ENCODE measurements at places on chromosomes 13 and 19. TPM values are rescaled to one million over a fixed set of nuclear protein-coding genes. Genes with fewer than 3 reads are reported as not detected.

DNA sequence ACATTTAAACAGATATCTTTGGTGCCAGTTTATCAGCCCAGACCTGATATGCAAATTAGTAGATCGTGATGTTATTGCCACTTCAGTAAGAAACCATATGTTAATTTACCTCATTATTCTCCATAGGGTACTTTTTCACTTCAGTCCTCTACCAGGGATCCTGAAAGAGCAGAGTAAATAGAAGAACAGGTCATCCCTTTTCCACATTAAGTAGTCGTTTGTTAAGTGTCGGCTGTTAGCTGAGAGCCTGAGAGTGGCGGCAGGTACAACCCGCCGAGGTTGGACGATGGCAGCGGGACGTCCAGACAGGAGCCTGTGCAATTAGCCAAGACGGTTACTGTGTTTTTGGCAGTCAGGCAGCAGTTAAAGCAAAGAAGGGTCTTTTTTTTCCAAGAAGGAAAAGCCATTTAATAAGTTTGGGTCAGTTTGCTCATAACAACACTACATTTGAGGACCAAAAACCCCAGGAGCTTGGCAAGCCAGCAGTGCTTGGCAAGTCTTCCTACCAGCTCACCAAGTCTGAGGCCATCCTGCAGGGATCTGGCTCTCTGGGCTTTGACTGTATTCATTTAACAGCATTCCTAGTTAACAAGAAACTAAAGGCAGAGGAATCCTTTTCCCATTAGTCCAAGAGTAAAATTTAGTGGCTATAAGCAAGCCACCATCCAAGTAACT, 231.8 kb downstream of the SHISA2 start:
- no peak for DNase-seq
- no peaks in the 10 kb centered on the region for H3K36me3 ChIP-seq
- H3K4me1 ChIP-seq, result no peaks in the 10 kb centered on the region
- H3K4me3 ChIP-seq, result no peak overlapping the region
- no peak overlapping the region for H3K27ac ChIP-seq

DNA sequence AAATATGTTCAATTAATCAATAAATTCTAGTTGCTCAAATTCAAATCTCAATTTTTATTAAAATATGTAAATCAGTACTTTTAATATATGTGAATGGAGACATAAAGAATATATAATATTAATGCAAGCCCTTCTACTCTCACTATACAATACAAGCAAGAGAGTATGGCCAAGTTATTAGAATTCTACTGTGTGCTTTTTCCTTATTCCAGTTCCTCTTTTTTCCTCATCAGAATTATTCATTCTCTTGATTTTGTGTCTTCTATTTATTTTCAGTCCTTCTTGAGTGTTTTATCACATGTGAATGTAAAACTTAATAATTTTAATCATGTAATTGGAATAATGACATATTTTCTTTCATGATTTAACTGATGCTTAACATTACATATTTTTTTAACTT, 276.8 kb downstream of the PCDH20 start:
- no peak overlapping the region for H3K4me3 ChIP-seq
- no peaks in the 10 kb centered on the region for H3K4me1 ChIP-seq
- no peak overlapping the region for H3K27ac ChIP-seq
- H3K27me3 ChIP-seq, result no peaks in the 10 kb centered on the region
- H3K36me3 ChIP-seq, result no peaks in the 10 kb centered on the region
- DNase-seq, result no peak

DNA sequence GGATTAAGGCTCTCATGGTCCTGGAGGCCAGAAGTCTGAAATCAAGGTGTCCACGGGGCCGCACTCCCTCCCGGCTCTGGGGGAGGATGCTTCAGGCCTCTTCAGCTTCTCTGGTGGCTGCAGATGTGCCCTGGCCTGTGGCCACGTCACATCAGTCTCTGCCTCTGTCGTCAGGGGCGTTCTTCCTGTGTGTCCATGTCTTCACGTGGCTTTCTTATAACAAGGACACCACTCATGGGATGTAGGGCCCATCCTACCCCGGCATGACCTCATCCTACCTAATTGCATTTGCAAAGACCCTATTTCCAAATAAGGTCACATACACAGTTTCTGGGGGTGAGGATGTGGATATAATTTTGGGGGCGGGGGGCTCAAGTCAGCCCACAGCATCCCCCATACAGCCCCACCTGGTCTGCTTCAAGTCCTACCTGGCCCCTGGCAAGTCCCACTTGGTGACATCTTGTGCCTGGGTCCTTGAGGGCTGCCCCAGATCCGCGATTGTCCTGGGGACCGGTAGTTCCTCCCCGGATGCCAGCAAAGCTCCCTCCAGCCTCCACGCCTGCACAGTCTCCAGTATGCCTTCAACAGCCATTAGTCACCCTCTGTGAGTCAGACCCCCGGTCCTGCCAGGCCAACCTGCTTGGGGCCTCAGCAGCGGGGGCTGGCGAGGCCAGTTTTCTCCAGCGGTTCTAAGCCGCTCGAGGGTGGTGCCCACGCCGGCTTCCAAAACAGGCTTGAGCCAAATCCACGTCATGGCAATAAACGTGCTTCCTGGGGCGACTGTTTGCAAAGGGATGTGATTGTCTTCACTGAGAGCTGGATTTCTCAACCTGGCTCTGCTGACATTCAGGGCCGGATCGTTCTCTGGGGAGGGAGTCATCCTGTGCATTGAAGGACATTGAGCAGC, 32.2 kb downstream of the MYO9B start:
- peak; percentile 95 for DNase-seq
- peak overlapping the region; percentile 85 for H3K27ac ChIP-seq
- H3K27me3 ChIP-seq, result no peaks in the 10 kb centered on the region
- H3K4me1 ChIP-seq, result peaks cover 38% of the 10 kb centered on the region
- peaks cover 23% of the 10 kb centered on the region for H3K36me3 ChIP-seq

- peaks cover 22% of the 10 kb centered on the region for H3K4me1 ChIP-seq
- DNase-seq, result no peak
- no peak overlapping the region for H3K4me3 ChIP-seq
- no peak overlapping the region for H3K27ac ChIP-seq
- H3K27me3 ChIP-seq, result no peaks in the 10 kb centered on the region
- H3K36me3 ChIP-seq, result peaks cover 66% of the 10 kb centered on the region
Observed at GRCh38 chr19:49880162-49880869, 2.8 kb downstream of the TBC1D17 start.

GRCh38 chr19:46225558-46226004, 4.0 kb upstream of the IGFL1 start:
- no peak for DNase-seq
- no peaks in the 10 kb centered on the region for H3K36me3 ChIP-seq
- peaks cover 52% of the 10 kb centered on the region for H3K4me1 ChIP-seq
- no peak overlapping the region for H3K4me3 ChIP-seq
- H3K27ac ChIP-seq, result no peak overlapping the region
- H3K27me3 ChIP-seq, result peaks cover 67% of the 10 kb centered on the region

- no peak overlapping the region for H3K4me3 ChIP-seq
- DNase-seq, result no peak
- H3K27me3 ChIP-seq, result peaks cover 16% of the 10 kb centered on the region
- H3K27ac ChIP-seq, result no peak overlapping the region
- H3K36me3 ChIP-seq, result no peaks in the 10 kb centered on the region
Observed at GRCh38 chr19:44582581-44583265, 30.6 kb upstream of the IGSF23 start.

GRCh38 chr19:45443462-45444317, 20.0 kb upstream of the ERCC1 start:
- H3K27me3 ChIP-seq, result no peaks in the 10 kb centered on the region
- no peaks in the 10 kb centered on the region for H3K36me3 ChIP-seq
- H3K4me1 ChIP-seq, result peaks cover 78% of the 10 kb centered on the region
- H3K27ac ChIP-seq, result peak overlapping the region; percentile 96
- DNase-seq, result peak; percentile 100
- H3K4me3 ChIP-seq, result peak overlapping the region; percentile 60

- H3K36me3 ChIP-seq, result no peaks in the 10 kb centered on the region
- no peak overlapping the region for H3K4me3 ChIP-seq
Observed at GRCh38 chr19:54674021-54674617, 11.3 kb downstream of the LILRB4 start.

DNA sequence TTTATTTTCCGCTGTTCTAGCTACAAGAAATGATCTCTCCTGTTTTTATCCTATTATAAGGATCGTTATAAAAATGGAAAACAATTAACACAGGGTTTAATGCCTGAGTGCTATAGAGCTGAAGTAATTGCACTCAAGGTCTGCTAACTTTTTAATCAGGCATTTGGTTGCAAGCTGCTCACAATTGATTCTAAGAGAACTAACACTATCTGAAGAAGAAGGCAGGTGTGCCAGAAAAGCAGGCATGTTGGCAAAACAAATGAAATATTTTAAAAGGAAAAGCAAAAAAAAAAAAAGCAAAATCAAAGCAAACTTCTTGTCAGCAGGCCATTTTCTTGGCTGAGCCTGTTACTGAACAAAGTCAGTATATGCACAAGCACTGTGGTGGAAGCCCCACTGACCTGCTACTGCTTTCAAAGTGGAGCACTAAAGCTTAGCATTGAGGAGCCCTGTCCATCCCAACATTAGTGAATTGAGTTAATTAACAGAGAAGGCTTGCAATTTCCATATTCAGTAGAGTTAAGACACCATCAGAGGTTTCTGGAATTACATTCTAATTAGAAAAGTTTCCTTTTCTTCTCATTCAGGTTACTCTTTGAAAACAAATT, 574.2 kb downstream of the PCDH9 start:
- H3K27me3 ChIP-seq, result no peaks in the 10 kb centered on the region
- DNase-seq, result no peak
- H3K27ac ChIP-seq, result no peak overlapping the region
- no peak overlapping the region for H3K4me3 ChIP-seq
- no peaks in the 10 kb centered on the region for H3K36me3 ChIP-seq

DNA sequence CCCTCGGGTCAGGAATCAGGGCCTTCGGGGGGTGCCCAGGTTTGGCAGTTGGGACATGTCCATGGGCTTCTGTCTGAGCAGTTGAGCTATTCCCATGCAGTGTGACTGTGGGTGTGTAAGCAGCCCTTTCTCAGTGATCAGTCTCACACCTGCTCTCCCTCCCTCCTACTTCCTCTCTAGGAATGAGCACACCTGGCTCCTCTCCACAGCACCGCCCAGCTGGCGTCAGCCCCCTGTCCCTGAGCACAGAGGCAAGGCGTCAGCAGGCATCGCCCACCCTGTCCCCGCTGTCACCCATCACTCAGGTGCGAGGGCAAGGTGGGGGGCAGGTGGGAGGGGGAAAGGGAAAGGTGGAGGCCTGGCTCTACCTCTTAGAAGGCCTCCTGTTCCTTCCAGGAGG, 25.9 kb downstream of the COMP start:
- H3K4me1 ChIP-seq, result peaks cover 51% of the 10 kb centered on the region
- no peak overlapping the region for H3K4me3 ChIP-seq
- no peaks in the 10 kb centered on the region for H3K27me3 ChIP-seq
- no peak for DNase-seq
- H3K36me3 ChIP-seq, result no peaks in the 10 kb centered on the region

DNA sequence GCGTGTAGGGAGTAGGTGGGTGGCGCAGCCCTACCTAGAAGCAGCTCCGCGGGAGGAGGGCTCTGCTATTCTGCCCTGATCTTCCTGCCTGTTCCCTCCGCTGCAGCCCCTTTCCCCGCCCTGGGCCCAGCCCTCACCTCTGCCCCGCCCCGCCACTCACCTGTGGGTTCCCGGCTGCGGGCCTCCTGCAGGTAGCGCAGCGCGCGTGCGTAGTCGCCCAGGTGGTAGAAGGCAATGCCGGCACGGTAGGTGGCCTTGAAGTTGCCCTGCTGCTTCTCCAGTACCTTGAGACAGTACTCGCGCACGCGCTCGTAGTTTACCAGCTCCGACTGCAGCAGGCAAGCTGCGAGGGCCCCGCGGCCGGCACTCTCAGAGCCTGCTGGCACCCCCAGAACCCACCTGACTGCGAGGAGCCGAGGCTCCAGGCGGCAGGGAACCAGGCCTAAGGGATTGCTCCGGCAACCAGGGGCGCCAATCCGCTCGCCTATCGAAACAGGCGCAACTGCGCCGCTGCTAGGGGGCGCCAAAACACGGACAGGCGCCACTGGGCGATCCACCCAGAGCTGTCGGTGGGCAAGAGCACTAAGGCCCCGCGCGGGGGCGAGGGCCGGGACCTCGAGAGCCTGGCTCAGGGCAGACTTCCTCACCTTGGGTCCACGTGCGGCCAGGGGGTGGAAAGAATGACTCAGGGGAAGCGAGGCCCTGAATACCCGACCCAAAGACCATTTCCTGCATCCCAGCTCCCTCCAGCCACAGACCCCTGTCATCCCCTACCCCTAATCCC, 965 bp downstream of the TTC9B start:
- DNase-seq, result no peak
- no peak overlapping the region for H3K27ac ChIP-seq
- peaks cover 11% of the 10 kb centered on the region for H3K36me3 ChIP-seq
- H3K27me3 ChIP-seq, result peaks cover 39% of the 10 kb centered on the region

- peak overlapping the region; percentile 91 for H3K27ac ChIP-seq
- H3K4me1 ChIP-seq, result peaks cover 37% of the 10 kb centered on the region
- H3K4me3 ChIP-seq, result peak overlapping the region; percentile 94
- H3K27me3 ChIP-seq, result no peaks in the 10 kb centered on the region
Observed at GRCh38 chr19:49592486-49593232, 1.7 kb downstream of the PRR12 start.

DNA sequence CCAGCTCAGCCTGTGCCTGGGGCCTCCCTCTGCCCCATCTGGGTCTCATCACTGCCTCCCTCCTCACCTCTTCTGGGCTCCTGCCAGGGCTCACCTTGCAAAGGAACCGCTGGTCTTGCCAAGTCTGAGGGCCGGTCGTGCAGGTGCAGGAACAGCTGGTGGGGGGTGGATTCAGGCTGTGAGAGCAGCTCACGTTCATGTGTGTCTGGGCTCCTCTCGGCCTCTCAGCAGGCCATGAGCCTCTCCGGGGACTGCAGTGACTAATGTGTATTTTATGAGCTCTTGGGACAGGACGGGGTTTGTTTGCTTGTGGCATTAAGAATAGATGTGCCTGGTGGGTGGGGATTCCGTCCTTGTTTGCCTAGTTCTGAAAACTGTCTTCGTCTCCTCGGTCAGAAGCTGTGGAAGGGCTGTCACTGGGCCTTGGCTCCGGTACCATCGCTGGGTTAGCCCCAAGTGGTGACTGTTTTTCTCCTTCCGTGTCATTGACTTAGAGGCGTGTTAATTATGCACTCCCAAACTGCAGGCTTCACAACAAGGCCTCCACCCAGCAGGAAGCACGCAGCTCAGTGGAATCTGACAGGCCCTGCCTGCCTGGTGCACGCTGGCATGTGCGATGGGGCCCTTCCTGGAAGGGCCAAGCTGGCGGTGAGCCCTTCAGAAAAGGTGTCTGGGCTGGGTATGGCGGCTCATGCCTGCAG, 77.6 kb downstream of the KDM4B start:
- no peak overlapping the region for H3K4me3 ChIP-seq
- H3K27ac ChIP-seq, result peak overlapping the region; percentile 83
- H3K27me3 ChIP-seq, result no peaks in the 10 kb centered on the region
- peaks cover 9% of the 10 kb centered on the region for H3K36me3 ChIP-seq
- peaks cover 61% of the 10 kb centered on the region for H3K4me1 ChIP-seq

GRCh38 chr13:30128095-30128494, 179.3 kb downstream of the KATNAL1 start:
- H3K4me3 ChIP-seq, result no peak overlapping the region
- peak overlapping the region; percentile 66 for H3K27ac ChIP-seq
- H3K36me3 ChIP-seq, result no peaks in the 10 kb centered on the region
- no peaks in the 10 kb centered on the region for H3K27me3 ChIP-seq
- DNase-seq, result no peak
- H3K4me1 ChIP-seq, result peaks cover 32% of the 10 kb centered on the region

CD22 gene
- not detected for total RNA-seq

OSCAR gene
- total RNA-seq, result 0.49 TPM

TRPM4 gene
- total RNA-seq, result 50.8 TPM

RNF17 gene
- total RNA-seq, result not detected

CAPN12 gene
- 11.6 TPM for total RNA-seq

FXYD7 gene
- total RNA-seq, result not detected

Data from suprapubic skin (tissue), 4 donors.